ENCODE measurements at places on chromosomes 3 and 15.

DNA sequence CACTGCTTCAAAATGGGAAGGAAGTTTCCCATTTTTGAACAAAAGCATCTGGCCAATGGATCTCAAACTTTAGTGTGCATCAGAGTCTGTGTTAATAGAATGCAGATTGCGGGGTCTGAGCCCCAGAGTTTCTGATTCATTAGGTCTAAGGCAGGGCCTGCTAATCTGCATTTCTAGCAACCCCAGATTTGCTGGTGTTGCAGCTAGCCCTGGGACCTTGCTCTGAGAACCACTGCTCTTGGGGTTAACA, 30.7 kb upstream of the USP3 start:
- no peak for DNase-seq

DNA sequence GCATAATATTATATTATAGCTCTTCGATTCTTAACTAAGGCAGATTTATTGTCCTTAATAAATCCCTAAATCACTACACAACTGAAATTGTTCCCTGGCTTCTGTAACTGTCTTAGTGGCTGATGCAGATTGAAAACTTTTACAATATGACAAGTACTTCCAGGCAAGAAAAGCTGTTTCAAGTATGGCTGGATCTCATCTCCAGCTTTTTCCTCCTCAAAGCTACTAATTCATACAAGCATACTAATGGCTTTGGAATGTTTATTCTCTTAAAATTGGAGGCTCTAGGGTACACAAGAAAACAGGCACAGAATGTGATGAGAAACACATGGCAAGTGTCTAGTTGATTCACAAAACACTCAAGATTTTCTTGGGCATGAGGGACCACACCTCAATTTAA, 351.5 kb upstream of the ICE2 start:
- DNase-seq: no peak

DNA sequence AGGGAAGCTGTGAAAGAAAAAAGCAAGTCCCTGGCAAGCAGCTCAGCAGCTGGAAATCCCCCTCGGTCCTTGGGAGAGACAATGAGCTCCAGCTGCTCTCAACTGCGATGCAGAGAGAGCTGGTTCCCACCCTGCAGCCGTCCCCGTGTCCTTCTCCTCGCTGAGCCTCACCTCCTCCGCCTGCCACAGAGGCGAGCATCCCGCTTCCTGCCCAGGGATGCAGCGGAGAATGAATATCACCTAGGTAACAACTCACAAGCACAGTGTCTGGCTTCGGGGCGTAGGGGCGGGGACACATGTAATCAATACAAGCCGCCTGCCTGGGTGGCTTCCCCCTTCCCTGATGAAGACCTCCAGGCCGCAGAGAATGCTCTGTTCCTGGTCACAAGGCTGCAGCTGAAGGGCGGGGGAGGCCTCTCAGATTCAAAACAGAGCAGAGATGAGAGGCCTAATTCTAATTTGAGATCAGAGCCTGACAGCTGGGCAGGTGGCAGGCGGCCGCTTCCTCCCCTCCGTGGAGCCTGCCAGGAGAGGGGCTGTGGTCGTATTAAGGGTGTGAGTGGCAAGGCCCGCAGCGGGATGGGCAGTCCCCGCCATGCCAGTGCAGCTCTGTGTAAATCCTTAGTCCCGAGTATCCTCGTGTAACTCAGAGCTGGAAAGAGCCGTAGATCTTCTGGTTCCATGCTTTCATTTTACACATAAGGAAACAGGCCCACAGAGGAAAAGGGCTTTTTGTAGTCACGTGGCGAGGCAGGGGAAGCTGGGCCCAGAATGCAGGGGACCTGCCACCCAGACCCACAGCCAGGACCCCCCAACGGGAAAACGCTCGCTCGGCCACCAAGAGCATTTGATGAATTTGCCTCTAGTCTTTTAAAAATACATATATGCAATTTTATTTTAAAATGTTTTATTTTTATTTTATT, 24.3 kb downstream of the ZDHHC19 start:
- no peak for DNase-seq

DNA sequence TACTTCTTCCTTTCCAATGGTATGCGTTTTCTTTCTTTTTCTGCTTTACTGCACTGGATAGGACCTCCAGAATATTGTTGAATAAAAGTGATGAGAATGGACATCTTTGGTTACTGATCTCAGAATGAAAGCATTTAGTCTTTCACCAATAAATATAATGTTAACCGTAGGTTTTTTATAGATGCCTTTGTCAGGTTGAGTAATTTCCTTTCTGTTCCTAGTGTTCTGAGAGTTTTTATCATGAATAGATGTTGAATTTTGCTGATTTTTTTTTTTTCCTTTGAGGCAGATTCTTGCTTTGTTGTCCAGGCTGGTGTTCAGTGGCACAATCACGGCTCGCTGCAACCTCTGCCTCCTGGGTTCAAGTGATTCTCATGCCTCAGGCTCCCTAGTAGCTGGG, 158.4 kb downstream of the KLHL25 start:
- no peak for DNase-seq

GRCh38 chr3:16136055-16136454, 38.4 kb upstream of the GALNT15 start:
- DNase-seq: no peak

DNA sequence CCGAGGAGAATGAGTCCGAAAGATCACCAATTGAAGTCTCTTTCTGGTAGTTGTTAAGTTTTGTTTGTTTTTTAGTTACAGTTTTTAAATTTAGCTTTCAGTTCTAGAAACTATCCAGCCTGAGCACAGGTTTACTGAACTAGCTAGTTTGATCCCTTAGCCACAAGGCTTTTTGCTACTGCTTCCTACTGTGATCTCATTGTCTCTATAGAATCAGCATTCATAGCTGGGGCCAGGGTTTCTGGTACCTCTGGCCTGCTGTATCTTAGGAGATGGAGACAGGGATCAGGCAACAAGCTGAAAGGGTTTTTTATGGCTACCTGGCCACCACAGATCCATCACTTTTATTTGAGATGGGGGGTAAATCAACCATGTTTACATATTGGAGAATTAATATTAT, 37.0 kb downstream of the GOLM2 start:
- DNase-seq: peak; percentile 27

GRCh38 chr3:27589795-27590194, 105.6 kb upstream of the SLC4A7 start:
- no peak for DNase-seq

- no peak for DNase-seq
Observed at GRCh38 chr3:176755552-176755951, 441.7 kb downstream of the TBL1XR1 start.

GRCh38 chr15:62888623-62889022, 153.9 kb upstream of the TPM1 start:
- DNase-seq: no peak

GRCh38 chr15:58292751-58293175, 139.0 kb upstream of the LIPC start:
- DNase-seq: no peak

DNA sequence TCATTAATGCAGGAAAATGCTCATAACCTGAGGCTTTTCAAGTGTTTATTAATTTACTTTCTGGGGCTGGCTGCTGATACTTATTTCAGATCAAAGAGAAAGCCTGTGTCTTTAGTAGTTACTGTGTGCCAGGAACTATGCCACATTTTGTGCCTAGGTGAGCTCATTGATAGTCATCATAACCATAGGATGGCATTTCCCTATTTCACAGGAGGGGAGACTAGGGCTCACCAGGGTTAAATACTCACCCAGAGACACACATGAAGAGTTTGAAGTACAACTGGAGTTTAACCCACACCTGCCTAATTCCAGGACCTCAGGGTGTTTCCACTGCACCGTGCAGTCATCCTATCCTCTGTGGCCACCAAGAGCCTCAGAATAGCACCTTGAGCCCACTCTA, 264.4 kb upstream of the NR2E3 start:
- no peak for DNase-seq

GRCh38 chr3:180808823-180809575, 103.5 kb upstream of the FXR1 start:
- DNase-seq: no peak

DNA sequence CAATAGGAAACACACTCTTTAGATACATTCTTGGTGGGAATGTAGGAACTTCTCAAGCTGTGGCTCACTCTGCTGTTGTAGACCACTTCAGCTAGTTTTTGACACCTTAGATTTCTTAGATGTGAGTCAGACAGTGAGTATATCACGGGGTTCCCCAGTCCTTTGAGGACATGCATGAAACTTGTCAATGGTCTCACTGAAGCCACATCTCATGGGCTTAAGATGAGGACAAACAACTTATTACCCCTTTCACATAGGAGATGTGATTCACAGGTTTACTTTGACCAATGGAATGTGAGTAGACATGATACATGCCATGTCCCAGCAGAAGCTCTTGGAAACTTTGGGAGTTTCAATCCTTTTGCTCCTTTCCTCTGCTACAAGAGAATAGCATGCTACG, 325.5 kb downstream of the CHST2 start:
- DNase-seq: no peak

DNA sequence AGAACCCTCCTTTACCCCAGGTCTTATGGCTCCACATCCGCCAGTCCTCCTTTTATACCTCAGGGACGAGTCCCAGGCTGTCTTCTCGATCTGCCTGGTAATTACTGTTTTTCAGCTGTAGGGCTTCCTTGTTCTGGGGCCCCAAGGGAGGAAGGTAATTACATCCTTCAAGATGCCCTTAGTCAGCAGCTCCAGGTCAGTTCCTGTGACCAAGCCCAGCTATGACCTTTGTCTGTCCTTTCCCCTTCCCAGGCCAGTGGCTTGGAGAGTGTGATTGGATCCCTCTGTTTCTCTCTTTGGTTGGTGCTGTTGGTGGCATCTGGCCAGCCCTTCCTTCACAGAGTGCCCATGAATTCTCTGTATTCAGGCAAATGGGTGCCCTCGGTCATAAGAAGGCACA, 92.6 kb downstream of the AAGAB start:
- no peak for DNase-seq

Data from iPS DF 6.9 (cell line).